WTC11 (cell line): ENCODE measurements at places on chromosomes 7 and 10. TPM values are rescaled to one million over a fixed set of nuclear protein-coding genes. Genes with fewer than 3 reads are reported as not detected.
A peak's percentile ranks its signal among the peaks of the same experiment; 100 is the strongest.

Gene VENTX
- 21.5 to 28.0 TPM (median 22.5 TPM) in 3 replicates for total RNA-seq

- DNase-seq: no peak
Observed at GRCh38 chr7:127881564-127881963, 149.7 kb downstream of the LRRC4 start.

- no peak for DNase-seq
Observed at GRCh38 chr7:134737566-134738345, 41.7 kb upstream of the CALD1 start.

Gene LIPK
- not detected in 3 replicates for total RNA-seq

Gene XPNPEP1
- 57.1 to 60.2 TPM (median 59.3 TPM) in 3 replicates for total RNA-seq

DNA sequence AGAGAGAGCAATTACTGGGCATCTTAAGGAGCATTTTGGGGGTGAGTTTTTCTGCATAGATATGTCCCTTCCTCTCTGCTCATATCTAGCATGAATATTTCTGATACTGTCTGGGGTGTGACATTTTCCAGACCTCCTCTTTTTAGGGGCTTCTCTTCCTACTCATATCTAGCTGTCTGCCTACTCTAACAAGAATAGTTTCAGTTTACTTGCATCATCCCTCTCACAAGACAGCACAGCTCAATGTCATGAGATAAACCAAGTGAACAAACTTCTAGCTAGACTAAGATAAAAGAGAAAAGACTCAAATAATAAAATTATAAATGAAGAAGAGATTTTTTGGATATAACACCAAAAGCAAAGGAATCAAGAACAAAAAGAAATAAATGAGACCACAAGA, 419.5 kb upstream of the SORCS1 start:
- no peak for DNase-seq

- DNase-seq: no peak
Observed at GRCh38 chr10:75107756-75108683, 3.4 kb upstream of the SAMD8 start.

GRCh38 chr10:131698232-131698631, 202.6 kb upstream of the PPP2R2D start:
- no peak for DNase-seq

- no peak for DNase-seq
Observed at GRCh38 chr7:24175603-24176002, 108.4 kb upstream of the NPY start.

DNA sequence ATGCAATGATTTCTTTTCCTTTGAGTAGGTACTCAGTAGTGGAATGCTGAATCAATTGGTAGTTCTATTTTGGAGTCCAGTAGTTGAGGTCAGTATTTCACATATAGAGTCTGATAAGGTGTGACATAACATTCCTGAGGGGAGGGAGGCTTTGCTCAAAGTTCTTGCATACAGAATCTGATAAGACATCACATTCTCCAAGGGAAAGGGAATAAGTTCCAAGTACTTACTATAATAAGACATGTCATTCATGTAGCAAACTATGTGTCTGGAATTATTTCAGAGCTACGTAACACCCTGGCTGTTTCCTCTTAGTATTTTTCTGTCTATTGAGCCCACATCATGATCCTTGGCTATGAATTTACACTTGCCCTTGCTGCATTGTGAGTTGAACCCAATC, 74.3 kb upstream of the POM121L12 start:
- DNase-seq: no peak

DNA sequence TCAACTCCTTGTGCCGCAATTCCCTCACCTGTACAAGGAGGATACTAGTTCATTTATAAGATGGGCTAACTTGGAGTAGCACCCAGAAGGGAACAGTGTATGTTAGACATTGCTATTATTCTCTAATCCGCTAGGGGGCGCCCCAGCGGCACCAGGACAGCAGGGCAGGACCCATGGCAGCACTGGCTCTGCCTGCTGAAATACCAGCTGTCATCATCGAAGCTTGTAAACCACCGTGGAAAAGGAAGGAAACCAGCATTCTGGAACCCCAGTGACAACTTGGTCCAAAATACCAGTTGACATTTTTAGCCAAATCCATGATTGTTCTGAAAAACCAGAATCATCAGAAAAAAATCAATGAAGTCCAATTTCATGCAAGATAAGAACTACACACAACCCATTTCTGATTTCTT, 134.4 kb downstream of the ITGA8 start:
- peak; percentile 74 for DNase-seq

Gene TLX1
- total RNA-seq: 2.1 to 4.6 TPM (median 2.3 TPM) in 3 replicates
